Naive thymus-derived CD8-positive, alpha-beta T cell (primary cell): ENCODE measurements at places on chromosomes 6 and 20. TPM values are rescaled to one million over a fixed set of nuclear protein-coding genes. Genes with fewer than 3 reads are reported as not detected.

GRCh38 chr6:30047220-30047619 is 13.8 kb upstream of the POLR1H start:
- H3K27me3 ChIP-seq, result no peaks in the 10 kb centered on the region
- H3K4me3 ChIP-seq, result no peak overlapping the region
- H3K27ac ChIP-seq, result no peak overlapping the region
- H3K4me1 ChIP-seq, result peaks cover 8% of the 10 kb centered on the region
- H3K36me3 ChIP-seq, result peaks cover 7% of the 10 kb centered on the region

- no peaks in the 10 kb centered on the region for H3K27me3 ChIP-seq
- DNase-seq, result no peak
- no peaks in the 10 kb centered on the region for H3K36me3 ChIP-seq
- no peaks in the 10 kb centered on the region for H3K4me1 ChIP-seq
Observed at GRCh38 chr6:97819710-97820109, 536.7 kb upstream of the MMS22L start.

GRCh38 chr6:10613723-10614122 is 80.7 kb downstream of the C6orf52 start:
- H3K4me1 ChIP-seq, result no peaks in the 10 kb centered on the region
- peaks cover 6% of the 10 kb centered on the region for H3K36me3 ChIP-seq
- no peak for DNase-seq

The TCP11 gene
- not detected for total RNA-seq

The GSTA3 gene
- total RNA-seq, result not detected

The DAAM2 gene
- total RNA-seq, result not detected

The ANGPT4 gene
- total RNA-seq, result not detected

DNA sequence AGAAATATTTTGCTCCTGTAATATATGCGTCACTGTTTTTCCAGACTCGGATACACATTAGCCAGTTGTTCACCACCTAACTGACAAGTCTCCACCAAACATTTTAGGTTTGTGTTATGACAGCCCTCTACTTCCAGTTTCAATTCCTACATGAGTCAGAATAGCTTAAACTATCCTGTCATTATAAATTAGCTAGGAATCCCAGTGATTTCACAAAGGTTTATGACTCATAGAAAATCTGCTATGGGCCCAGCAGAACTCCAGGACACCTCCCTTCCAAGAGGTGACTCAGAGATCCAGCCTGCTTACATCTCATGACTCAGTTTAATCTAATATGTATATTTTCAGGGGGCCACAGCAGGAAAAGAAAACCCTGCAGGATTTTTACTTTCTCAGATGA is 17.4 kb upstream of the PLCB4 start:
- H3K4me1 ChIP-seq, result no peaks in the 10 kb centered on the region
- DNase-seq, result no peak
- no peak overlapping the region for H3K4me3 ChIP-seq

- H3K27me3 ChIP-seq, result no peaks in the 10 kb centered on the region
- H3K36me3 ChIP-seq, result peaks cover 4% of the 10 kb centered on the region
- H3K27ac ChIP-seq, result peak overlapping the region; percentile 66
- no peak for DNase-seq
Observed at GRCh38 chr6:628766-629165, 28.1 kb downstream of the HUS1B start.

DNA sequence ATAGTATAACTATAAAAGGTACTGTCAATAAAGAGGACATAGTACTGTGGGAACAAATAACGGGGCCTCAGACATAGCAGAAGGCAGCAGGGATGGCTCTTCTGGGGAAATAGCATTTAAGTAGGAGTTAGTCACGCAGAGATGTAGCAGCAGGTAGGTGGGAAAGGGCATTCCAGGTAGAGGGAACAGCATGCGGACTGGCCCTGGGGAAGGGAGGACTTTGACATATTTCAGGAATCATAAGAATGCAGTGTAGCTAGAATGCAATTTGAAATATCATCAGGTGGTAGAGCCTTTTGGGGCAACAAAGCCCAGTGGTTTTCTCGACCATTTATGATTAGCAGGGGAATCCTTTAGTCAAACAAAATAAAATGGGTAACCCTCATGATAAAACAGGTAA is 191.1 kb downstream of the SLC24A3 start:
- no peak overlapping the region for H3K4me3 ChIP-seq
- H3K27me3 ChIP-seq, result no peaks in the 10 kb centered on the region
- H3K4me1 ChIP-seq, result no peaks in the 10 kb centered on the region
- DNase-seq, result no peak

GRCh38 chr6:28488916-28489365 is 26.7 kb downstream of the GPX6 start:
- peaks cover 5% of the 10 kb centered on the region for H3K36me3 ChIP-seq
- DNase-seq, result no peak
- peaks cover 17% of the 10 kb centered on the region for H3K4me1 ChIP-seq
- peak overlapping the region; percentile 85 for H3K4me3 ChIP-seq
- peak overlapping the region; percentile 92 for H3K27ac ChIP-seq
- peaks cover 29% of the 10 kb centered on the region for H3K27me3 ChIP-seq

DNA sequence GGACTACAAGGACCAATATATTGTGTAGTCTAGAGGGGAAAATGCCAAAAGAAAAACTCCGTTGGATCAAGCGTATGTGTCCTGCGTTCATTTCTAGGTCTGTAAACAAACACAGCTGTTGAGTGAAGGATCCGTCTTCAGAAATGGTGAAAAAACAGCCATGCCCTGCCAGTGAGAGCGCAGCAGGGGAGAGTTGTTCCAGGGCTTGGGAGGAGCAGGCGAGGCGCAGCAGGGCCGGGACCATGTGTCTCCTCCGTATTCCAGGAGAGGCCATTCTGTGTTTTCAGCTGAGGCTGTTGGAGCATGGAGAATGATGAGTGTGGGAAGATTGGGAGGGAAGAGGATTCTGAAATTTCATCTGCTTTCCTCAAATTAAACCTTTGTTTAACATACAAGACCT is 38.0 kb downstream of the BMP6 start:
- H3K36me3 ChIP-seq, result no peaks in the 10 kb centered on the region
- DNase-seq, result no peak
- H3K4me1 ChIP-seq, result no peaks in the 10 kb centered on the region
- H3K4me3 ChIP-seq, result no peak overlapping the region
- H3K27me3 ChIP-seq, result peaks cover 46% of the 10 kb centered on the region
- no peak overlapping the region for H3K27ac ChIP-seq

- DNase-seq, result no peak
- no peaks in the 10 kb centered on the region for H3K27me3 ChIP-seq
- peak overlapping the region; percentile 9 for H3K27ac ChIP-seq
- H3K4me3 ChIP-seq, result no peak overlapping the region
- H3K4me1 ChIP-seq, result peaks cover 18% of the 10 kb centered on the region
Observed at GRCh38 chr6:69758214-69758613, 38.6 kb downstream of the LMBRD1 start.

DNA sequence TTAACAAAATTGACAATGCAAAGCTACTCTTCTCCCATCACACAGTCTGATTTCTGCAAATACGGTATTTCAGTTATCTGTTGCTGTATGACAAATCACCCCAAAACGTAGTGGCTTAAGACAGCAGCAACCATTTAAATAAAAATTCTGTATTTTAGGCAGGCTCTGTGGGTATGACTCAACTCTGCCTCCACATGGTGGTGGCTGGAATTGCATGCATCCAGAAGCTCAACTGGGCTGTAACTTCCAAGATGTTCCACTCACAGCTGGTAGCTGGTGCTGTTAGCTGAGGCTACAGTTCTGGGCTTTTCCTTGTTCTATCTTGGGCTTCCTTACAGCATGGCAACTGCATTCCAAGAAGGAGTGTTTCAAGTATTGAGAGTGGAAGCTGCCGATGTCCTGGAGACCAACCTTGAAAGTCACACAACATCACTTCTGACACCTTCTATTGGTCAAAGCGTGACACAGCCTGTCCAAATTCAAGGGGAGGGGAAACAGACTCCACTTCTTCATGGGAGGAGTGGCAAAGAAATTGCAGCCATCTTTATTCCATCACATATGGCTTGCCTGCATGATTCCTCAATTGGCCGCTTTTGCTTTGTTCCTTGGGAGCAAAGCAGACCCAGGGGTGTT is 39.7 kb upstream of the TULP1 start:
- no peaks in the 10 kb centered on the region for H3K27me3 ChIP-seq
- no peak overlapping the region for H3K4me3 ChIP-seq
- H3K36me3 ChIP-seq, result peaks cover 10% of the 10 kb centered on the region
- DNase-seq, result peak; percentile 49
- H3K4me1 ChIP-seq, result peaks cover 6% of the 10 kb centered on the region

DNA sequence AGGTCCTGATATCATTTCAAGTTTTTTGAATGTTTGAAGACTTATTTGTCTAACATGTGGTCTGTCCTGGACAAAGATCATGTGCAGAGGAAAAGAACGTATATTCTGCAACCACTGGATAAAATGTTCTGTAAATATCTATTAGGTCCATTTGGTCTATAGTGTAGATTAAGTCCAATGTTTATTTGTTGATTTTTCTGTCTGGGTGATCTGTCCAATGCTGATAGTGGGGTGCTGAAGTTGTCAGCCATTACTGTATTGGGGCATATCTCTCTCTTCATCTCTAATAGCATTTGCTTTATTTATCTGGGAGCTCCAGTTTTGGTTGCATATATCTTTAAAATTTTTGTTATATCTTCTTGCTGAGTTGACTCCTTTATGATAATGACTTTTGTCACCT is 258.4 kb upstream of the CITED2 start:
- no peak overlapping the region for H3K27ac ChIP-seq
- no peak for DNase-seq
- H3K36me3 ChIP-seq, result no peaks in the 10 kb centered on the region
- H3K4me1 ChIP-seq, result no peaks in the 10 kb centered on the region
- no peak overlapping the region for H3K4me3 ChIP-seq

DNA sequence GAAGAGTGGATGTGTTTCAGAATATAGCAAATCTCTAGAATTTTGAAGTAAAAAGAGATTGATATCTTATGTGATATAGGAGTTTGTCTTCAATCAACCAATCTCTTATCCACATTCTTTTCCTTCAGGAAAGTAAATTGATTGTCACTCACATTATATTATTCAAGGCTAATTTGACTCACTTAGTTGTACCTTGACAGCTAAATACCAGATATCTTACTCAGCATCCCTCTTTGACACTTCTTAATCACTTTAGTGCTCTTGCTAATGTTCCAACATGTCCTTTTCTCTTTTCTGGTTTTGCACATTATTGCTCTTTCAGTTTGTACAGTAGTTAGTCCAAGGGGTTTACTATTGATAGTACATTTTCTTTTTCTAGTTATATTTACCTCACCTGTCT is 286.9 kb upstream of the PTCHD4 start:
- H3K36me3 ChIP-seq, result no peaks in the 10 kb centered on the region
- no peak overlapping the region for H3K4me3 ChIP-seq
- H3K27me3 ChIP-seq, result no peaks in the 10 kb centered on the region
- H3K4me1 ChIP-seq, result no peaks in the 10 kb centered on the region
- no peak overlapping the region for H3K27ac ChIP-seq
- no peak for DNase-seq

- peak overlapping the region; percentile 78 for H3K4me3 ChIP-seq
- H3K4me1 ChIP-seq, result peaks cover 57% of the 10 kb centered on the region
- peak overlapping the region; percentile 97 for H3K27ac ChIP-seq
- no peaks in the 10 kb centered on the region for H3K27me3 ChIP-seq
Observed at GRCh38 chr20:51497542-51498467, 44.7 kb downstream of the NFATC2 start.

DNA sequence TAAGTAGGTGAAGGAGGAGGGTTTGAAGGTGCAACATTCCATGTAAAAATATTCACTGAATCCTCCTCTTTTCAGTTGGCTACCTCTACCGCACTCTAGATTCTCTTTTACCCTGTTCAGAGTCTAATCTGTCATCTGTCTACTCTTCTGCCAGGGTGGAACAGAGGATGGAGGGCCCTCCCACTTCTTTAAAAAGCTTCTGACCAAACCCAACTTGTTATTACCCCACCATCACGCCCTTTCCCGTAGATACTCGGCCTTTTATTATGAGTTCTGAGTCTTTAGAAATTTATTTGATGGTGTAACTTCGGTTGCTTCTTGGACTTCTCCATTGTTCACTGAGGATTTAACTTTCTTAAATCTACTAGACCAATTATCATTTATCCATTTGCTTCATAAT is 11.7 kb downstream of the STX11 start:
- no peaks in the 10 kb centered on the region for H3K27me3 ChIP-seq
- DNase-seq, result no peak
- no peak overlapping the region for H3K27ac ChIP-seq
- H3K4me3 ChIP-seq, result no peak overlapping the region
- H3K36me3 ChIP-seq, result no peaks in the 10 kb centered on the region

The ZKSCAN4 gene
- 10.5 TPM for total RNA-seq

The CDSN gene
- total RNA-seq, result not detected

- no peak overlapping the region for H3K4me3 ChIP-seq
- H3K36me3 ChIP-seq, result no peaks in the 10 kb centered on the region
- H3K27me3 ChIP-seq, result no peaks in the 10 kb centered on the region
- DNase-seq, result no peak
- peak overlapping the region; percentile 13 for H3K27ac ChIP-seq
- H3K4me1 ChIP-seq, result peaks cover 14% of the 10 kb centered on the region
Observed at GRCh38 chr6:34610819-34611477, 54.8 kb upstream of the SPDEF start.

- H3K4me3 ChIP-seq, result no peak overlapping the region
- H3K36me3 ChIP-seq, result no peaks in the 10 kb centered on the region
- H3K4me1 ChIP-seq, result no peaks in the 10 kb centered on the region
- no peak overlapping the region for H3K27ac ChIP-seq
Observed at GRCh38 chr6:77656999-77657764, 4.3 kb downstream of the MEI4 start.

The OVOL2 gene
- not detected for total RNA-seq

The FLOT1 gene
- total RNA-seq, result 74.1 TPM

DNA sequence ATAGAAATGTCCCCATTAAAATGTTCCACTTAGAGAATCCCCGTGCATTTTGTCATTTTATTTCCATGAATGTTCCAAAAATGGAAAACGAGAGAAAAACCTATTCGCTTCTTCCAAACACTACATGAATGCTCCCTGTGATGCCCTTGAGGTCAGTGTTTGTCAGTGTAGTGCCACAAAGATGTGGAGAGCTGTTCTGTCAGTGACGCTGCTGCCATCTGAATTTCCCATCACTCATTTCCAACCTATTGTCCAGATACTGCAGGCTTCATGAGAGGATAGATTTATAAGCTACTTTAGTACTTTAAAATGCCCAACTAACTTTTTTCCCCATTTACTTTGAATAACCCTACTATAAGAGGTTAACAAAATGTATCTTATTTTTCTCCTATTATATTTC is 335.8 kb downstream of the CDKAL1 start:
- no peak for DNase-seq
- H3K4me3 ChIP-seq, result no peak overlapping the region
- no peaks in the 10 kb centered on the region for H3K4me1 ChIP-seq
- peaks cover 3% of the 10 kb centered on the region for H3K36me3 ChIP-seq
- no peaks in the 10 kb centered on the region for H3K27me3 ChIP-seq
- H3K27ac ChIP-seq, result no peak overlapping the region

The ACTL10 gene
- 4.5 TPM for total RNA-seq

The SLC32A1 gene
- total RNA-seq, result not detected

The ADISSP gene
- 19.5 TPM for total RNA-seq

DNA sequence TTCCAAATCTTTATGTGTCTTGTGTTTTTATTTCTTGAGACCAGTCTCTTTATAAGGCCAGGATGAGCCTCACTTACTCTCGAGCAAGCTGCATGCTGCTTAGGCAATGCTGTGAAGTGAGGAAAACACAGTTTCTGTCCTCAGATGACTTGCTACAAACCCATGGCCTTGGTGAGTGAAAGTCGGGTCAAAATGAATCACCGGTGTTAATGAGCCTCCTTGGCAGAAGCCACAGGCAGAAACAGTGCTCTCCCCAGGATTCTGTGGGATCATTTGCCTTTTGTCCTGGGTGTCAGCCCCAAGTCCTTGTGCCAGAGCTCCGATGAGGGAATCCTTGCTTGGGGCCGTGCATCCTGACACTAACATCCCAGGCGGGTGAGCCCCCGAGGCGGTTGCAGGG is 482.5 kb downstream of the QKI start:
- H3K27me3 ChIP-seq, result peaks cover 4% of the 10 kb centered on the region
- H3K27ac ChIP-seq, result no peak overlapping the region
- H3K4me1 ChIP-seq, result no peaks in the 10 kb centered on the region
- no peak for DNase-seq

The PRL gene
- 0.57 TPM for total RNA-seq
